ENCODE measurements at places on chromosomes 12 and 14.

DNA sequence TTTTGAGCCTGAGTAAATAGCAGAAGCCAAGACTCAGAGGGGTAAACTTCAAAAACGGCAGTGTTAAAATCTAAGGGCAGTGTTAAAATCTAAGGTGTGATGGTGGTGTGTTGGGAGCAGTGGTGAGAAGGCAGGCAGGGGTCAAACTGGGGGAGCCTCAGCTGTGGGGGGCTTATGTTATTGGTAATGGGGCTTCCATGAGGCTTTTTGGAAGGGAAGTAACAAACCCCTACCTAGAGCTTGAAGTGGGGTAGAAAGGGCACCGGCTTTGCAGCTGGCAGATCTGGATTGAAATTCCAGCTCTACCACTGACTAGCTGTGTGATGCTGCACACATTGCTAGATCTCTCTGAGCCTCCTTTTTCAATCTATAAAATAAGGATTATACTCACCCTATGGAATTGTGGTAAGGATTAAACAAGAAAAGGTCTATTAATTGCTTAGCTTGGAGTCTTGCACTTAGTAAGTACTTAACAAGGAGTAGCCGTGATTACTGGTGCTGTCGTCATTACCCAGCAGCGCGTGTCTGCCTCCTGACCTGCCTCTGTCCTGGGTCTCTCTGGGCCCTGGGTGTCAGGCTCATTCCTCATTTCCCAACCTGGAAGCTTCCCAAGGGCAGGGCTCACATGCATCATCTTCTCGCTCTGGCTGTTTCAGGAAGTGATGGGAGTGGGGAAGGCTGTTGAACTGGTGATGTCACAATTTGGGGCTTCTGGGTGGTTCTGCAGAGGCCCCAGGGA, 18.5 kb upstream of the KRT80 start:
- DNase-seq, result peak; percentile 27

DNA sequence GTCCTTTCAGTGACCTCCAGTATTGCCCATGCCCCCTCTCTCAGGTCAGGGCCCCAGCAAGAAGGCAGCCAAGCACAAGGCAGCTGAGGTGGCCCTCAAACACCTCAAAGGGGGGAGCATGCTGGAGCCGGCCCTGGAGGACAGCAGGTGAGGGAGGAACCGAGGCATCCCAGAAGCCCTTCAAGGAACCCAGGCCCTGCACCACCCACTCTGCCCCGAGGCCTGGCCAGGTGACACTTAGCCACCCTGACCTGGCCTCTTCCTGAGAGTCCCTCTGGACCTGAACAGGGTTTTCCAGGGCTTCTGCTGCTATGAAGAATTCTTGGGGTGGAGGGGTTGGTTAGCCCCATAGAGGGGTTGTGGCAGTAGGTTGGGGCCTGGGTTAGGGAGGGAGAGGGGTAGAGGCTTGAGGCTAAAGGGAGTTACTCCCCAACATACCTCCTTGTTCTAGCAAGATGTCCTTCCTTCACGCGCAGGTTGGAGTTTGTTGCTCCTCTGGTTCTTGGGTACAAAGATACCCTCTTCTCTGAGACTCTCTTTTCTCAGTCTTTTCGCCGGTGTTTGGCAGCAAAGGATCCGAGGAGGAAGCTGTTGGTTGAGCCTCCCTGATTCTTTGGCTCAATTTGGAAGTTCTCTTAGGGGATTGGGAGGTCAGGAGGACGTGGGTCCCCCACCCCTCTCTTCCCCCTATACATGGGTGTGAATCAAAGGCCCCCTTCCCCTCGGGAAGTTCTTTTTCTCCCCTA, 2.1 kb downstream of the TARBP2 start:
- no peak for DNase-seq

DNA sequence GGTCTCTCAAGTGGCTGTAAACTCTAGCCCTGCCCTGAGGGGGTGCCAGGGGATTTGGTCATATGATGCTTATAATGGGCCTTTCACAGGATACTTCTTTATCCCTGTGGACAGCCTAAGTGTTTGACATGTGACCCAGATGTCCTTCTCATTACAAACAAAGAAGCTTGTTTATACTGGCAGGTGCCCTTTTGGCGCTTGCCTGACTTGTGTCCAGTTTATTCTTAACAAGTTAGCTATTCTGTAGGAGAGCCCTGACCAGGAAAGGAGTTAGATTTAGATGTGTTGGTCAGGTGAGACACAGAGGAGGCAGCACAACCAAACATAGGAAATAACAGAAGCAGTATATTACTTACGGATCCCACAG, 51.9 kb downstream of the CCDC91 start:
- DNase-seq, result no peak

DNA sequence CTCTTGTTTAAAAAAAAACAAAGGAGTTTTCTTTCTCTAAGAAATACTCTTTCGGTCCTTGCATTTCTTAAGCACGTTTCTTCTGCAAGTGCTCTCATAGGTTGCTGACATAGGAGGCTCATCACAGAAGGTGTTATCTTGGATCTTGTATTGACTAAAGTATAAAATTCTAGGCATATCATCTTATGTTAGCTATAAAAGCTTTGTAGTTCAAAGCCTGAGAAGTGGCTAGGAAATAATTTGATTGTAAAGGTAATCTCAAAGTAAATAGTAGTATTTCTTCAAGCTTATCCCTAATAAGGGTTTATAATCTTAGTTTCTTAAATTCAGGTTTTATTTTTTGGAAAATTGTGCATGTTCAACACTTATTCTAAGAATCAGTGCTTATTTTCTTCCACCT, 778.9 kb downstream of the TMTC2 start:
- DNase-seq, result no peak

DNA sequence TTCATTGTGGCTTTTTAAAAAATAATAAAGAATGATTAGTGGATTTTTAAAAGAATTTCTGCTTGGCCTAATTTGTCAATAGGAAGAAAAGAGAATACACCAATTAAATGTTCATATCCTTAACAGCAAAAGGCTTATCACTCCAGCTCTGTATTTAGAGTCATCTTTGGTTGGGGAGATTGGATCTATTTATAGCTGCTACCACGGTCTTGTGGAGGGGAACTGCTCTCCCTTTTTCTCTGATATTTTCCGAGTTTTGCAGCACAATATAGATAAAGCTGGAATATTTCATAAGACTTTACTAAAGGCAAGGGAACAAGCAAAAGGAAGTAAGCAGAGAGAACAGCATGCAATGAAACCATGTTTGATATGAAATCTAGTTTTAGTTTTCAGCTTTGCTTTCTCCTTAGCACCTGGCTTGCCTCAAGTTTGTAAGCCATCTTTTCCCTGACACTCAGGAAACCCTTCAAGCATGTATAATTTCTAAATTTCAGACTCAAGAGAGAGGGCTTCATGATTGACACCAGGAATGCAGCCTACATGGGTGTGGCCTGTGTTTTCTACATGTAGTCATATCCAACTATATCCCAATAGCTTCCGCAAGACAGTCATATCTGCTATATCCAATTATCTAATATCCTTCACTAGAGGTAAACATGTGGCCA, 35.2 kb downstream of the BRMS1L start:
- DNase-seq, result no peak

DNA sequence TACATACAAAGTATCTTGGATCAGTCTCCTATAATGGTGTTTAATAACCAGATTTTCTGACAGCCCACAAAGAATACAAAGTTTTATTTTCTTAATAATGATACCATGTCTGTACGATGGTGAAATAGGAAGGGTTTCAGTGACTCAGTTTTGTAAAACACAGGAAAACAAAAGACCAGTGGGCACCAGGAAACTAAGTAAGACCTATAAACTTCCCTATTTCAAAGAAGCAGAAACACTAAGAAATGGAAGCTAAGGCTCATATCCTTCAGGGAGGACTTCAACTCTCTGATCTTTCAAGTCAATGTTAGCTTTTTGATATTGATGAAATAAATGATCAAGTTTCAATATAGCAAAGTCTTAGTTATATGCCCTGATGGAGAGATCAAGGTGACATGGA, 196.0 kb downstream of the DUSP6 start:
- no peak for DNase-seq

DNA sequence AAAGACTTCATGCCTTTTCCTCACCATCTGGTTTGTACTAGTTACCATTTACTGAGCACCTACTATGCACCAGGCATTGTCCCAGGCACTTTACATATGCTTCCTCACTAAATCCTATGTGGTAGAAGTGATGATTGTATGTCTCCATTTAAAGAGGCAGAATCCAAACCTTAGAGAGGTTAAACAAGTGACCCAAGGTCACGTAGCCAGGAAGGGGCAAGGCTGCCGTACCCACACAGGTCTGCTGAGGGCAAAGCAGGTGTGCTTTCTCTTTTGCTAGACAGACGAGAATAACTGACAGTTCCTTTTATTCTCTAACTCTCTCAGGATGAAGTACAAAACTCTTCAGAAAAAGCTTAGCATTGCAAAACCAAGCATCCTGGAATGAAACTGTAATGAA, 235.2 kb upstream of the SRRM4 start:
- DNase-seq, result no peak

GRCh38 chr14:64195199-64195598, 99.0 kb downstream of the ESR2 start:
- DNase-seq, result no peak

GRCh38 chr14:64444984-64445845, 20.1 kb upstream of the AKAP5 start:
- no peak for DNase-seq

- no peak for DNase-seq
These were observed 268.1 kb upstream of the RTL1 start for GRCh38 chr14:101171650-101172049.

DNA sequence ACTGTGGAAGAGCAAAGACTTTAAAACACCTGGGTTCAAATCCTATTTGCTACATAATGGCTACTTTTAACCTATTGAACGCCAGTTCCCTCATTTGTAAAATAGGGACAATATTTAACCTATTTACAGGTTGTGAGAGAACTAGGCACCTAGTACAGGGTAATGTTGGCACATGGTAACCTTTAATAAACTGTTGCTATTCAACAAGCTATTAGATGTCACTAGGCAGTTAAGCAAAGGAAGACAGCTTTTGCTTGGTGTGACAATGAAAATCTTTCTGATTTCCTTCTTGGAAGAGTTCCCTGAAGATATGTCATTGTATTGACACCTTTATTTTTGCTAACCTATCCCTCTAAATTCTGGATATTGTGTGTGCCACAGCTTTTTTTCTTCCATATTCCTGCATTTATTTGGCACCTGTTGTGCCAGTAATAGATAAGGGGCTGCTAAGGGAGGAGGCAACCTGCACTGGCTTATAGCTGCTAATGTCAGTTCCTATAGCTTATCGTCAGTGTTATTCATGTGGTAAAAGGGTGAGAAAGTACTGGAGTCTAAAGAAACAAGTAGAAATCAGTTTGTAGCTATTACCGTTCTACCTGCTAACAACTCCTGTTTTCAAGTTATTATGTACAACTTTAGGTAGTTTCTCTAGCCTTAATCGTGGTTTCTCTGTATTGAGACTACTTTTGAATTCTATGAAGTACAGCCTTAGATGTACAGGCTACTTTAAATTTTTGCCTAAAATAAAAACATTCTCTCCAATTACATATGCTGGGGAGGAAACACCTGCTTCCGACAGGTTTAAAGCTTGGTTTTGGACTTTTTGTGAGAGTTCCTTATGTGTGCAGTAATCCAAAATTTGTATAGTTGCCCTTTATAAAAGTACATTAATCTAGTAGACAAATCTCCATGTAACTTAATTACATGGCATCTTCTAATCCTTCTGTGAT, 24.3 kb downstream of the HIF1A start:
- no peak for DNase-seq

GRCh38 chr12:59548930-59549329, 46.9 kb upstream of the SLC16A7 start:
- no peak for DNase-seq

DNA sequence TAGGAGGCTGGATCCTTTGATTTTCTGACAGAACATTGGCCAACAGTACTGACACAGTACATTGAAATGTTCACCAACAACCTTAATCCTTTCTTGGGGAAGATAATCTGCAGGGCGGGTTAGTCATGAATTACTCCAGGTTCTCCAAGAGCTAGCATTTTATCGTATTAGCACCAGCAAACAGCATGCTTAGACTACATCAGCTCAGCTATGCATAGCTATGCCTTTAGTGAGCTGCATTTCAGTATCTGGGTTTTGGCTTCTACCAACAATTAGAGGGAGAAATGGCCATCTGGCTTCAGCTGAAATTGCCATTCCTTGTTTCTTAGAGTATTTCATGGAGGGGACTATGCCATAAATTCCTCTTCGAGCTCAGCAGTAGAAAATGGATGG, 33.8 kb downstream of the SAMD4A start:
- no peak for DNase-seq

GRCh38 chr14:106831322-106831720, 1304.9 kb downstream of the TMEM121 start:
- no peak for DNase-seq

GRCh38 chr12:69685810-69686209, 13.3 kb downstream of the BEST3 start:
- no peak for DNase-seq

DNA sequence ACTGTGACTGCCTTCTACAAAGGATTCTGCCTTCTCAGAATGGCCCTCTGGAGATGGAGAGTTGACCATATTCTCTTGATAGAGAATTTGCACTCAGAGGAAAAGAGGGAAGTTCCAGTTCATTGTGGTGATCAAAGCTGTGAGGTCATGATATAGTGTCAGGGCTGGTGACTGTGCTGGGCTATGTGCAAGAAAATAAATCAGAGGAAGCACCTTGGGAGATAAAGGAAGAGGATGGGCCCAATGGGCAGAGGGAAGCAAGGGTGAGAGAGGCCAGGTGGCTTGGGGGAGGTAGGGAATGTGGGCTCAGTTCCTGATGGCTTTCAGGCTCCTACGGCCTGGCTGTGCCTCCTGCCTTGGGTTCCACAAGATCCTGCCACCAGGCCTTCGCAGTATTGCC, 145.8 kb downstream of the SLC8A3 start:
- no peak for DNase-seq

- no peak for DNase-seq
These were observed 31.5 kb downstream of the RAD9B start for GRCh38 chr12:110533607-110534006.

DNA sequence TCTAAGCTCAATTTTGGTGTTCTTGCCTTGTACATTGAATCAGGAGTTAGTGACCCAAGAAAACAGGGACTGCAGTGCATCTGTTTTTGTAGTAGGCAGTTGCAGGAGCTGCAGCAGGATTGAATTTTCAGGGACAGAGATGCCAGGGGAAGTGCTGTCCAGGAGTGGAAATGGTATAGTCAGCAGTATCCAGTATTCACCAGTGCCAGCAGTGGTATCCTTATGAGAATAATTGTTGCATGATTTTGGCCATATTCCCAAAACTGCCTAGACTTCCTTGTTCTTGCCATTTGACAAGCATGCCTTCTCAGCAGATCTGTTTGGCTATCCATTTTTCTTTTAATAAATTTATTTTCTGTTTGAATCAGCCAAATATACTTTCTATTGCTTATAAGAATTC, 18.6 kb upstream of the ABCD2 start:
- DNase-seq, result no peak
